ENCODE measurements at places on chromosomes 2 and 18.

DNA sequence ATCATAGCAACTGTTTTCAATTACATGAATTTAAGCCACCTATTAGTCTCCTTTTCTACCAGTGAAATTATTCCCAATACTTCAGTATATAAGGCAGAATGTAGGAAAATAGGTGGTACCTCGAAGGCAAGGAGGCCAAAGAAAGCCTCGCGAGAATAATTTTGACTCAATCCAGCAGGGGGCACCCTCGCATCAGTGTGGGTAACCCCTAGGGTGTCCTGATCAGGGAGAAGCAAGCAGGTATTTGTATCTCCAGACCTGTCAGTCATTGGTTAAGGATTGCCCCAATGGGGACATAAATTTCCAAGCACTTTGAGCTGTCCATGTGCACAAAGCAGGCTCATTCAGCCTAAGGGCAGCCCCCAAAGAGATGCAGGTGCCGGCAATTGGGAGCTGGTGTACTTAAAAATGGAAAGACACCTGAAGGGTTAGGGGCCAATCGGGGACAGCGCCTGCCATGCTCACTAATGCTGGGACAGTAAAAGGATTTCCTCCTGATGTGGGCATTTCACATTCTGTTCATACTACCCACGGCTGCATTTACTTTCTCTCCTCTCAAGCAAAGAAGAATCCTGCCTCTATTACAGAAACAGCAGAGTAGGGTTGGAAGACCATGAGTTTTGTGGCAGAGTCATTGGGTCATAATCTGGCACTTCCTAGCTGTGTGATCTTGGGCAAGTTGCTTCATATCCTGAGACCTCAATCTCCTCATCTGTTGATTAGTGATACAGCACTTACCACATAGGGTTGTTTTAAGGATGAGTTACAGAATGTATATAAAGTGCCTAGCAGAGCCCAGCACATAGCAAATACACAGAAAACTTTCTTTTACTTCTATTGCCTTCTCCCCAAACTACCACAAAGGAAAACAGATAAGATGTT, 136.1 kb downstream of the ICOS start:
- DNase-seq: peak; percentile 55

- no peak for DNase-seq
Measured at GRCh38 chr18:58143386-58143785, 99.4 kb downstream of the NEDD4L start.

GRCh38 chr2:231235217-231235616, 36.8 kb downstream of the ARMC9 start:
- DNase-seq: no peak

GRCh38 chr18:12015416-12016062, 34.2 kb downstream of the IMPA2 start:
- no peak for DNase-seq

DNA sequence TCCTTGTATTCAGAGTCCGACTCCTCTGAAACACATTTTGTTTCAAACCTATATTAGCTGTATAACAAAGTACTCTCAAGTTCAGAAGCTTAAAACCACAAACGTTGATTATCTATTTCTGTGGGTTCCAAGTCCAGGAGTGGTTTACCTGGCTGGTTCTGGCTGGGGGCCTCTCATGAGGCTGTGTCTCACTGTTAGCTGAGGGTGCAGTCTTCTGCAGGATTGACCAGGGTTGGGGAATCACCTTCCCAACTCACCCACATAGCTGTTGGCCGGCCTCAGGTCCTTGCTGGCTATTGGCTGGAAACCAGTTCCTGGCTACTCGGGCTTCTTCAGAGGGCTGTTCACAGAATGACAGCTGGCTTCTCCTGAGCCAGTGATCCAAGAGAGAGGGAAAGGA, 18.0 kb upstream of the ATIC start:
- no peak for DNase-seq

DNA sequence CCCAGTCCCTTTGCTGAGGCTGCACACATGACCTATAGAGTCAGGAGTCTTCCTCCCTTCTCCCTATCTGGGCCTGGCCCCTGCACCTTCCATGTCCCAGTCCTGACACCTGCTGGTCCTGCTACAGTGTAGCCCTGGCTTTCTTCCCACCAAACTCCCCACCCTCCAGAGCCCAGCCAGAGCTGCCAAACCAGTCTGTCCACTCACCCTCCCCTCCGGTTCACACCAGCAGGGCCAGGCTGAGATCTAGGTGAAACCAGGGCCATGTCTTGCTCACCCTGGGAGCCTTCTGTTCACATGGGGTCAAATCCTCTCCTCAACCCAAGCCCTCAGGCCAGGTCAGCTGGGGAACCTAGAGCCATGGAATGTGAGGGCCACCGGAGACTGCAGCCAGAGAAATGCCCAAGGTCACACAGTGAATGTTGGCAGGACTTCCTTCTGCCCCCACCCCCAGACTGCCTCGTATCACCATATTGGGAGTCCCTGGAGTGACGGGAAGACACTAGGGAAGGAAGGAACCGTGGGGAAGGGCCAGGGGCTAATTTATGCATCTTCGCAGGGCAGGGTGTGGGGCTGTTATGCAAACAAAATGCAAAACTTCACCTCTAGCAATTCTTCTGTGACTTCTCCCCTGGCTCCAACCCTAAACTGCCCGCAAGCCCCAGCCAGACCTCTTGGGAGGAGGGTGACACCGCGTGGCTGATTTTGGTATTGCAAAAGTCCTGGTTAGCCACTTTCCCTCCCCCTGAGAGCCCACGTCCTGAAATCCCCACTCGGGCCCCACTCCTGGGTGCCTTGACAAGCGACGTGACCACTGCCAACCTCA, 14.6 kb downstream of the TNS1 start:
- peak; percentile 53 for DNase-seq

DNA sequence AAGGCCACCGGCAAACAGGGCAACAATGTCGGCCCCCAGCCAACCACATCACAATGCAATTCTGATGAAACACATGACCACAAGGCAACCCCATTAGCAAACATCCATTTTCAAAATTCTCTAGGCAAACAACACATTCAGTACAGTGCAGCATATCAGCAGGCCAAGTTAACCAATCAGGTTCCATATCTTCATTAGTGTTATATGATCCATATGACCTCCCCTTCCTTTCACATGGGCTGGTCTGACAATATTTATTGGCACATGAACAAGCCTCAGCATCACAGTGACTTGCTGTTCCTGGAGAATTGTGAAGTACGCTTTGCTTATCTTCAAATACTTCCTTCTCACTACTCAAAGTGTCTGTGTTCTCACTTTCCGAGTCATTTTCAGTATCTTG, 19.8 kb downstream of the RNF103 start:
- no peak for DNase-seq

GRCh38 chr2:158539176-158540005, 82.6 kb downstream of the PKP4 start:
- DNase-seq: no peak

GRCh38 chr2:66445925-66446871, 11.3 kb downstream of the MEIS1 start:
- DNase-seq: no peak
